ENCODE measurements at places on chromosomes 6 and 20.

GRCh38 chr6:69987550-69987949, 121.2 kb downstream of the COL19A1 start:
- no peak for DNase-seq

GRCh38 chr20:57394121-57395082, 3.2 kb downstream of the RBM38 start:
- no peak for DNase-seq

DNA sequence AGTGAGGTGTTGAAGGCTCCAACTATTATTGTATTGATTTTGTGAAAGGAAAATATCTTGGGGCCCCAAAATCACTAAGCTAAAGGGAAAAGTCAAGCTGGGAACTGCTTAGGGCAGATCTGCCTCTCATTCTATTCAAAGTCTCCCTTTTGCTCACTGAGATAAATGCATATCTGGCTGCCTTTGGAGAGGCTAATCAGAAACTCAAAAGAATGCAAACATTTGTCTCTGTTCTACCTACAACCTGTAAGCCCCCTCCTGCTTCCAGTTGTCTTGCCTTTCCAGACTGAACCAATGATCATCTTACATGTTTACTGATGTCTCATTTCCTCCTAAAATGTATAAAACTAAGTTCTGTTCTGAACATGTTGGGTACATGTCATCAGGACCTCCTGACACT, 125.9 kb downstream of the HTR1B start:
- no peak for DNase-seq

GRCh38 chr6:24827162-24827561, 28.4 kb upstream of the ARMH2 start:
- no peak for DNase-seq

GRCh38 chr20:47970282-47970903, 185.1 kb upstream of the SULF2 start:
- no peak for DNase-seq

- no peak for DNase-seq
These were observed 365.8 kb downstream of the SAMD5 start for GRCh38 chr6:147874322-147874721.

- DNase-seq: no peak
These were observed 29.5 kb downstream of the CEP85L start for GRCh38 chr6:118621799-118622470.

DNA sequence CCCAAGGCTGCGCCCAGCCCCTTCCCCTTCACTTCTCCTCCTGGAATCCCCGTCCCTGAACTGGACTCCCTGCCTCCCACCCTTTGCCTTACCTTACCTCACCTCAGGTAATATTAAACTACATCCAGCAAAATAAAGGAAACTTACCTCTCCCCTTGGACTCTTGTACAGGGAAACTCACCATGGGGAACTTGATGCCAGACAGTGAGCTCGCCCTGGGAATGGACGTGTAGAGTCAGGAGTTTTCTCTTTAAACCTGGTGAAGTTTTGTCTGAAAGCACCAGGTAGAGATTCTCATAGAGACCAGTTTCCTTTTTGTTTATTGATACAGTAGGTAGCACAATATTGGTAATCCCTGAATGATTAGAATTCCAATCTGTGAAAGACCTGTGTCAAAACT, 544 bp upstream of the HLA-C start:
- no peak for DNase-seq

- no peak for DNase-seq
These were observed 99.0 kb downstream of the JARID2 start for GRCh38 chr6:15344831-15345230.

DNA sequence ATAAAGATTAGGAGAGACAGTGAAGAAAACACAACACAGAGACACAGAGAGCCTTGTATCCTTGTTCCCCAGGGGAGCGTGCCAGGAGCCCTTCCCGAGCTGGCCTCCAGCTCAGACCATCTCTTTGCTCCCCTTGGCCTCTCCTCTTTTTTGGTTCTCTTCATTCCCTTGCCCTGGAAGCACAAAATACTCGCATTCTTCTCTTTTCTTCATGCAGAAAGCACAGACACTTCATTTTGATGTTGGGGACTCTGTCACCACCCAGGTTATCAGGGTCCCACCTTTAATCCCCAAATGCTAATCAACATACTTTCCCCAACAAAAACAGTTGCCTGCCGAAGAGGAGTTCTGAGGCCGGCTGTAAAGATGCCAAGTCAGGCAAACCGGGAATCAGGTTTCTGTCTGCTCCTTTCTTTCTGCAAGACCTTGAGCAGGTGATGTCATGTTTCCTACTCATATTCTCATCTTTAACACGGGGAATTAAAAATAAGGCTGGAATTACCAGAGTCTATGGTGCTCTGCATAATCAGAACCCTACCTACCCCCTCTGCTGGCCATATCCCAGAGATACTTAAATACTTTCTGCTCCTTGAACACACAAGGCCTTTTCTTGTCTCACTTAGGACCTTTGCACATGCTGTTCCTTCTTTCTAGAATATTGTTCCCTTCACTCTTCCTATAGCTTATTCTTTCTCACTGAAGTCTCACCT, 21.7 kb downstream of the TGM6 start:
- DNase-seq: no peak

DNA sequence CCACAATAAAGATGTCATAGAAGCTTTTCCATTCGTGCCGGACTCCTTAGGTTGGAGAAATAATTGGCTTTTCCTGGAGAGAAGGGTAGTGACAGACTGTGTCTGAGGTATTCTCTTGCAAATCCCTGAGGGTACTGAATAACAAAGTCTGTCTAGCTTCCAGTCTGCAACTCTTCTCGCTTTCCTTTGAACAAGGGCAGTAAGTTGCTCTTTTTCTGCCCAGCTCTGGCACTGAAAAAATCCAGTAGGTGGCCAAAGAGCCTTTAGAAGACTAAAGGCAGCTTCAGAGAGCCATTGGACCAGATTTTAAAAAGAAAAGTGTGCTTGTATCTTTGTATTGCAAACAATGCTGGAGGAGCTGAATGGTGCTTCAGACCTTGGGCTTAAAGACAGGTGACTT, 20.7 kb upstream of the RREB1 start:
- no peak for DNase-seq

DNA sequence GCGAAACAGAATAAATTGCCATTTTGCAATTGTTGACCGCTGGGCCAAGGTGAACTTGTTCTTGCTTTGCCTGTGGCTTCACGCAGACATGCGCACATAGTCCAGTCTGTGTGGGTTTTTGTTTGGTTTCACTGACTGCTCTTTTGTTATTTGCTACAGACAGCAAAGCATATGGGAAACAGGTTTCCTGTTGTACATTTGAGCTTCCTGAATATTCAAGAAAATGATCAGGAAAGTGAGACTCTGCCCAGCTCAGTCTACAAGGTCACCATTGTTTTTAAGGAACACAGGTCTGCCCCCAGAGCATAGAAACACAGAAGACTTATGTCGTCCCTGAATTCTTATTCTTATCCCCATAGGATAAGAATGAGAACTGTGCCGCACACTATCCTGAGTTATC, 55.6 kb downstream of the SASH1 start:
- DNase-seq: no peak

DNA sequence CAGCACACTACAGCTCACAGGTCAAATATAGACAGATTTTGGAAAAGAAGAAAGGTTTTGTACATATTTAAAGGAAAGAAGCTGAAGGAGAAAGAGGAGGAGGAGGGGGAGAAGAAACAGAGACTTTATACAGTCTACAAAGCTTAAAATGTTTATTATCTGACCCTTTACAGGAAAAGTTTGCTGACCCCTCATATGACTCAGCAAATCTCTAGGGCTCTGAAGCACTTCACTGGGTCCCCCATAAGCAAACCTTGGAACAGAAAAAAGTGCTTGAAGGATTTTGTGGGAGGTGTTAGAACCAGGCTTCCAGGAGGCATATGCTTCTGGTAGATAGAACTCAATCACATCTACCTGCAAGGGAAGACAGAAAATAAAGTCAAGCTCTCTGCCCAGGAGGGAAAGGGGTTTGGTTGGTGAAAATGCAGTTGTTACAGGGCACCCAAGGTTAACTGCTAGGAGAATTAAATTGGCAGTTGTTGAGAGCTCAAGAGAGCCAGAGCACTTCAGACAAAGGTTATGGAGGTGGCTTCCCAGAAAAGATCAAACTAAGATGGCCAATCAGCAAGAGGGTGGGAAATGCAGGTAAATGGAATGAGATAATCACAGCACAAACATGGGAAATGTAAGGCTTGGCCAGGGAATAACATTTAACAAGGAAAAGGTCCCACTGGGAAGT, 207.4 kb upstream of the SGK1 start:
- DNase-seq: no peak

GRCh38 chr6:111267764-111268333, 180.5 kb downstream of the SLC16A10 start:
- no peak for DNase-seq

DNA sequence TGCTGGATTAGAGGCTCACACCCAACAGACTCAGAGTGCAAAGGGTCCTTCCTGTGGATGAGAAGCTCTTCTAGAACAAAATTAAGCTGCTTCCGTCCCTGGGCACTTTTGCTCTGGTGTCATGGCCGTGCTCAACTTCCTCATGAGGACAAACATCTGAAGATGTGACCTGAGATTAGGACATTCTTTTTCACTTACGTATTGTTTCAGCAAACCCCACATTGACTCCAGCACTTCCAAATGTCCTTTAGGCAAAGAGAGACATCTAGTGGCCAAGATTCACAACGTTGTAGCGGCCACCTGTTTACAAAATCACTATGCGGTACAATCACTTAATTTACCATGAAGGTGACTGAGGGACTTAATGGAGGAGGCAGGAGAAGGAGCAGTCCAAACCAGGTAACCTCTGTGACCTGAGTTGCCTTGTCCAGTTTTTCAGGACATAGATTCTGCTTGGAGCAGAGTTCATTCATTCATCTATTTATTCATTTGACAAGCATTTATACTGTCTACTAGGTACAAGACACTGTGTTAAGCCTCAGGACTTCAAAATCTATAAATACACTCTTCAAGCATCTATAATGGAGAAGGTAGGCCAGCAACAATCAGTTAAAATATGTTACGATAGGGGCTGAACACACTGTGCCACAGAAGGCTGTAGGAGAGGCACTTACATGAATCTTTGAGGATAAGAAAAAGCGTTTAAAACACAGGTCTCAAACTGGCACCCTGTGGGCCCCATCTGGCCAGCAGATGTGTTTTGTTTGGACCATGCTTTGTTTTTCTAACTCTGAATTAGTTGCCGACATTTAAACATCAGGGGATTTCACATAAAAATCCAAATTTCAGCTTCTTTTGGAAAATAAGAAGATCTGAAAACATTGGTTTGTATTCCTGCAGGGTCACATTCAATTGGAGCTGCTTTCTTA, 5.6 kb upstream of the ADGRF1 start:
- DNase-seq: no peak

DNA sequence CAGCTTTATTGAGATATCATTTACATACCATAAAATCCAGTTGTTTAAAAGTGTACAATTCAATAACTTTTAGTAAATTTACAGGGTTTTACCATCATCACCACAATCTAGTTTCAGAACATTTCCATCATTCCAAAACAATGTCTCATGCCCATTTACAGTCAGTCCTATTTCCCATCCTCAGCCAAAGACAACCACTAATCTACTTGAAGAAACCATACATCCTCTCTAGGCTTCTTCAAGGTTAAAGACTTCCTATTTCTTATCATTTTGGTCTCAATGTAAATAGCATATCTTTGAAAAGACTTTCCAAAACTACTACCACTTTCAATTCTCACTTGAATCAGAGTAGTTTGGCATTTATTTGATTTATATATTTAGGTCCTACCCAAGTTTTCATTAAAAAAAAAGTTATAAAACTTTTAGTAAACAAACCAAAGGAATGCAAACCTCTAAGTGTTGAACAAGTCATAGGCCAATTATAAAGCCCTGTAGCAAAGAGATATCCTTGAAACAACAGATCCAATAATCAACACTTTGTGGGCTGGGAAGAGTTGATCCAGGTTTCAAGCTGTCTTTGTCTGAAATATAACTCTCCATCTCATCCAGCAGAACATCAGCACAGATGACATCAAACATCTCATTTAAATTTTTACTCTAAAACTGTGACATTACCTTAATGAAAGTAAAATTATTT, 211.3 kb upstream of the RUNX2 start:
- no peak for DNase-seq

DNA sequence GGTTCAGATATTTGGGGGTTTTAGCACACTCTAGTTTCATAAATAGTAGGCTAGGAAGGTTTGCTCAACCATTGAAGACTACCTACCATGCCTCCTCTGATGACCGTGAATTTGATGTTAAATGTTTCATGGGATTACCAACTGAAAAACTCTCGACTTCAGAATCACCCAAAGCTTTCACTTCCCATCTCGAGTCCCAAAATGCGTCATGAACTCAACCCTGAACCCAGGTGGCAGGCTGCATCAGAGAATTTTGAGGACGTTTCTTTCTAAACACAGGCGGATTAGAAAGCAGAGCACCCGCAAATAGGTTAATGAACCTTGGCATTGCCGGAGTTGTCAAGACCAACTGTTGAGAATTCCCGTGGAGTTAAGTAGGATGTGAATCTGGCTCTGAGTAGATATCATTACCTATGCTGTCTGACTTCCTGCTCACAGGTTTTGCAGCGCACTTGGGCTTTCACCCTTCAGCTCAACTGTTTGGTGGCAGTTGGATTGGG, 98.4 kb upstream of the ADTRP start:
- DNase-seq: no peak

DNA sequence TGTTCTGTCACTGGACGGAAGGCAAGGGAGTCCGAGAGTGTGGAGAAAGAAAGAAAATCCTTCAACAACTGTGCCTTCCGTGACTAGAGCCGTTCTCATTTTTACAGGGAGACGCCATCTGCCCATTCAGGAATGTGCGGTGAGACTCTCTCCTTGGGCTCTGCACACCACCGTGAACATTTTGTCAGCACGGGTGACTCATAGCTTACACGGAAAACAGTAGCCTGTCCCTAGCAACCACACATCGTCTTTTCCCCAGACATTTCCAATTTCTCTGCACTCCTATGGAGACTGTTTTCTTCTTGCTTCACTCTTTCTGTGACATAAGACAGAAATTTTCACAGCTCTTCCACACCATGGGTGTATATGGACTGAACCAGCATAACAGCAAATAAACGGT, 55.1 kb downstream of the TBXT start:
- no peak for DNase-seq

Measured in activated CD4-positive, CD25-positive, alpha-beta regulatory T cell (primary cell).